NCI-H1048 (cell line): ENCODE measurements at places on chromosomes 5 and 9.

DNA sequence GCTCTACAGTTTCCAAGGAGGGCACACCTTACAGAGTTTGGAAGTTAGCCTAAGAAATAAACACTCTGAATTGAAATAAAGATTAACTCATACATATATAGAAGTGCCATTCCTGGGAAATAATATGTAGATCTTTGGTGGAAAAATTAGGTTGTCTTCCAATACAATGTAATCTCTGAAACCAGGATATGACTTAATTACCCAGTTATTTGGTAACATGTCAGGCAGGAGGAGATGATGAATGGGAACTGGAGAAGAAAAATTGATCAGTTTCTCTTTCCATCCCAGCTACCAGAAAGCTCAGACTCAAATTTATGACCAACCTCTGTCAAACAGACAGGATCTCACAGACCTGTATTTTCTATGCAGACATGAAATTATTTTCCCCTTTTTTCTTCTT is 215.2 kb upstream of the SNX2 start:
- no peak for DNase-seq

DNA sequence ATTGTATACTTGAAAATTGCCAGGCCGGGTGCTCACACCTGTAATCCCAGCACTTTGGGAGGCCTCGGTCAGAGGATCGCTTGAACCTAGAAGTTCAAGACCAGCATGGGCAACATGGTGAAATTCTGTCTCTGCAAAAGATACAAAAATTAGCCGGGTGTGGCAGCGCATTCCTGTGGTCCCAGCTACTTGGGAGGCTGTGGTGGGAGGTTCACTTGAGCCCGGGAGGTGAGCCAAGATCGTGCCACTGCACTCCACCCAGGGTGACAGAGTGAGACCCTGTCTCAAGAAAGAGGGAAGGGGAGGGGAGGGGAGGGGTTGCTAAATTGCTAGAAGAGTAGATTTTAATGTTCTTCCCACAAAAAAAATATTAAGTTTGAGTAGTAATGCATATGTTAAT is 53.2 kb downstream of the FNBP1 start:
- no peak for DNase-seq

DNA sequence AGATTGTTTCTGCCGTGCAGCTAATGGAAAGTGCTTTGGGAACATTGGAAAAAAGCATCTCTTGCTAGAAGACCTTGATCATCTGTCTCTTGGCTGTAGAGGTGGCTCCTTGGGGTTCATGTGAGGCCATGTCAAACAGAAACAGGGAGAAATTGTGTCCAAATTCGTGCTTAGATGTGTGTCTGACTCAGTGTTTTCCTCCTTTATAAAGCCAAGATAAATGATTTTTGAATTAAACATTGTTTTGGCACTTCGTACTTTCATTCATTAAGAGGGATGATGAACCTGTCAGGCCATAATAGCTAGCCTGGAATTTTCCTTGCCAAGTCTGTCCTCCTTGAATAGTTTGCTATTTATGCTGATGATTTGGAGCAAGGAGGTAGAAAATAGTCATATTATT is 143.8 kb downstream of the FBXL7 start:
- DNase-seq: no peak

GRCh38 chr5:144460600-144460999 is 289.9 kb downstream of the KCTD16 start:
- no peak for DNase-seq

DNA sequence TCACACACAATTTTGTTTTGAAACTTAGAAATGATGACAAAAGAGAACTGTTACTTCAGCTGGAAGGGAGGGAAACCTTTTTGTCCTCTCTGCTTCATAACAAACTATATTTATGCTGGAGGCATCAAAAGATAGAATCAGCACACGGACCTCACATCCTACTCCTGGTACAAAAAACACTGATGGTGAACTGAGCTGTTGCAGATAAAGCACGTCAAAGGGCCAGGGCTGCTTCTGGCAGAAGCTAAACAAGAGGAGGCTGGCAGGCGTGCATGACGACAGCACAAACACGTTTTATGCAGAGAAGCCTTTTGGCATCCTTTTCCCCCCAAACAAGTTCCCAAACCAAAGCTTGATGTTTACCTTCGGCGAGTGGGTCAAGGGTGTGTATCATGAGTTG is 169.6 kb downstream of the SLC24A2 start:
- DNase-seq: no peak

- no peak for DNase-seq
Measured at GRCh38 chr9:15416880-15417279, 5.8 kb upstream of the SNAPC3 start.

- no peak for DNase-seq
Measured at GRCh38 chr5:89916131-89916530, 493.4 kb downstream of the CETN3 start.

DNA sequence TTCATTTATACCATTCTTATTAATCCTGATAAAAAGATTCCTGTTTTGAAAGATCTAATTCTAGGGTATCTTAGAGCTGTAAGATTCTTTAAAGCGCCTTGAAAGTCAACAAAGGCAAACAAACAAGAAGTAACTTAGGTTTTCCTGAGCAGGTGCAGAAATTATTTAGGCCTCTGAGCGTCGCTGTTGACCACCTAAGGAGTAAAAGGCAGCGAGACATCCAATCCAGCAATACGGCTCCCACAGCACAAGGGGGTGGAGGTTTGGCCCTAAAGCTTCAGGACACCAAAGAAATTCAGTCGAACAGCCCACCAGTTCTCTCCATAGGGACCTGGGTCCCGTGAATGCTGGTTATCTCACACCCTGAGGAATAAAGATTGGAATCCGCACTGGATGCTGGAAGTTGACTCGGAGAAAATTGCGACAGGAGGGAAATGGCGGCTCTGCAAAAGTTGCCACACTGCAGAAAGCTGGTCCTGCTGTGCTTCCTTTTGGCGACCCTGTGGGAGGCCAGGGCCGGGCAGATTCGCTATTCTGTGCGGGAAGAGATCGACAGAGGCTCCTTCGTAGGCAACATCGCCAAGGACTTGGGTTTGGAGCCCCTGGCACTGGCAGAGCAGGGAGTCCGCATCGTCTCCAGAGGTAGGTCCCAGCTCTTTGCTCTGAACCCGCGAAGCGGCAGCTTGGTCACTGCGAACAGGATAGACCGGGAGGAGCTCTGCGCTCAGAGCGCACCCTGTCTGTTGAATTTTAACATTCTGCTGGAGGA is at the start of gene PCDHGA2:
Gene PCDHGA2 (plus strand): TSS at position 223 of the 769 bp plus-strand sequence.
- no peak for DNase-seq

DNA sequence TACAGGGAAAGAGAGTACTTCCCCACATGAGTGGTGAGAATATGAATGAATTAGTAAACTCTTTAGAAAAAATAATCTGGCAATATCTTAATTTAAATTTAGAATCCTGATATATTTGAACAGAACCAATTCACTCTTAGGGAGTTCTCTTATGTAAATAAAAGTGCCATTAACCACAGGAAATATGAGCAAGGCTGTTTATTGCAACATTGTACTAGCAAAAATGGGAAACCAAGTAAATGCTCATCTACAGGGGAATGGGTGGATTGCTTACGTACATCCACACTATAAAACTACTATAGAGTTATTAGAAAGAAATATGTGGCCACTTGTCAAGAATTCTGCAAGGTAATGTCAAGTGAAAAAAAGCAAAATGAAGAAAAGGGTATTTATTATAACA is 274.5 kb downstream of the TLE1 start:
- no peak for DNase-seq

GRCh38 chr9:16252616-16253015 is 617.9 kb downstream of the BNC2 start:
- no peak for DNase-seq

GRCh38 chr9:71741926-71742648 is 26.2 kb downstream of the CEMIP2 start:
- no peak for DNase-seq

- no peak for DNase-seq
Measured at GRCh38 chr5:82657033-82657699, 379.0 kb upstream of the RPS23 start.
